Airway epithelial cell (primary cell): ENCODE measurements at places on chromosomes 2 and 18. TPM values are rescaled to one million over a fixed set of nuclear protein-coding genes. Genes with fewer than 3 reads are reported as not detected.

RAB12 gene
- total RNA-seq: 44.9 and 45.0 TPM in 2 replicates

GREB1L gene
- 1.5 and 1.7 TPM in 2 replicates for total RNA-seq

CCDC102B gene
- 0.92 and 3.6 TPM in 2 replicates for total RNA-seq

KCTD1 gene
- 41.4 and 51.8 TPM in 2 replicates for total RNA-seq

SP140 gene
- not detected in 2 replicates for total RNA-seq

OTX1 gene
- 4.2 and 4.7 TPM in 2 replicates for total RNA-seq

DYNAP gene
- 0.14 TPM in 1 of 2 replicates, not detected in the other for total RNA-seq
